ENCODE measurements at places on chromosomes 4 and X.

DNA sequence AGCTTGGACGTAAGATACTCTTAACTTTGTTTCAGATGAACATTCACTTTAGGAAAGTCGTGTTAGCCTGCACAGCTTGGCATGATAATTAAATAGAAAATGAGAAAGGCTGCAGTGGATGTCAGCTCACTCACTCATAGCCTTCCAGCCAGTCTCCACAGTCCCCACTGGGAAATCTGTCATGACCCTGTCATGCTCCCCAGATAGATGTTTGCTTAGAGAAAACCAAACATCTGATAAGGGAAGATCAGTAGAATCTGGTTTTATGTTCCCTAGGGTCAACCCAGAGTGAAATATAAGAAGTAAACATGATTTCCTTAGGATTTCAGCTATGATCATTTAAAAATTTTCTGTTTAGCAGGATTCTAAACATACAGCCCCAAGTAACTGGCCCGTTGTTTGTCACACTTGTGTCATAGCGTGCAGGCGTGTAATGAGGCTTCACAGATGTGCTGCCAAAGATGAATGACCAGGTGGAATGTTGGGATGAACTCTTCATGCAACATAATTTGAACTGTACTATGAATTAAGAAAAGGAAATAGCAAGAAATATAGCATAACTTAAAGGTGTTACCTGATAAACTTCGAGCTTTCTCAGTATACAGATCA lies 180.1 kb downstream of the BANK1 start:
- no peak for DNase-seq

DNA sequence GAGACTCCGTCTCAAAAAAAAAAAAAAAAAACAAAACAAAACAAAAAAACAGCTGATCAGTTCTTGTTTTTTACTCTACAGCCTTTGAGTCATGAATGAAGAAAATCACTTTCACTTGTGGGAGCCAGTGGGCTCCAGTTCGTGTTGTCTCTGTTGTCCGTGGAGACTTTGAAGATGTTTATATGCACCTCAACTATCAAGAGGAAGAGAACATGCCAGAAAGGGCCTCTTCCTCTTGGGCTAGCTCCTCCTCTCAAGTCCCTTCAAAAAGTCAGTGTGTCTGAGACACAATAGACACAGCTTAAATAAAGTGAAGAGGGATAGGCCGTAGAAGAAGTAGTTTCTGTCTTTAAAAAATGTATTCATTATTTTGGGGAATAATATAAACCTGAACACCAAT lies 182.7 kb downstream of the KDR start:
- DNase-seq: peak; percentile 13

- DNase-seq: no peak
These were observed 158.1 kb upstream of the TENM3 start for GRCh38 chr4:182085051-182085480.

DNA sequence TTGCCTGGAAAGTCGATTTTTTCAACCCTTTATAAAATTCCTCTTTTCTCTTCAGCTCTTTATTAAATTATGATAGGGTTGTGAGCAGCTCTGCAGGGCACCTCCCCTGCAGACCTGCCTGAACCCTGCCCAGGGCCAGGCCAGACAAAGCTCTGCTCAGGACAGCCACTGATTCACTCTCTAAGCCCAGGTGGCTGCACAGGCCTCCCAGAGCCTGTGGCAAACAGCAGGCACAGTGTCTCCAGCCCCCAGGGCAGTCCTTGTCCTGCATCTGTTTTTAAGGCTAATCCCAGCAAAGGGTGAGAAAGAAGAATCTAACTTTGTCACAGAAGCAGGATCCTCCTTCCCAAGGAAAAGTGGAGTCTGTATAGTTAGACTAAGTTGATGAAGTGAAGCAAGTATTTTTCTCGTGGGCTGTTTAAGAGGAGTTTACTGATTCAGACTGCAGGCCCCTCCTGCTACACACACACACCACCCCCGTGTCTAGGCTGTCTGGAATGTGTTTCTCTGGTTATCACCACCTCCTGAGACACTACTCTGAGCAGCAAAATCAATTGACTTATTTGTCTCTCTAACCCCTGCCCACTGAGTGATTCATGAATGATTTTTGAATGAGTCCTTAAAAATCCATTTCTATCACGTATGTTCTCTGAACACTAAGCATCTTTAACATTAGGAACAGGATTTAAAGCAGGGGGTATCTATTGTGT lies 101.7 kb downstream of the CHIC2 start:
- no peak for DNase-seq

DNA sequence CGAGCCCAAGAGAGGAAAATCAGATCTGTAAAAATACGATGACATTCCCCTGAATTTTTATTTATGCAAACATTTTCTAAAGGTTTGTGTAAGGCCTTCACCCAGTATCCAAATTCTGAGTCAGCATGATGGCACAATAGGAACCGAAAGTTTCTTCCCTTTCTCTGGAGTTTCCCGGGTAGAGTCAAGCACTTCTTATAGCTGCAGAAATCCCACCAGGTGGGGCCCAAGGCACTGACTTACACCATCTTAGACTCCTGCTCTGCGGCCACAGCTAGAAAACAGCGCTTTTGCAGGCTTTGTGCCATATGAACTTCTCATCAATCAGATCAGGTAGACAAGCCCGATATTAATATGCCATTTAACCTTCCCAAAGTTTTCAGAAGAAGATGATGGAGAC lies 13.4 kb downstream of the LEF1 start:
- no peak for DNase-seq

DNA sequence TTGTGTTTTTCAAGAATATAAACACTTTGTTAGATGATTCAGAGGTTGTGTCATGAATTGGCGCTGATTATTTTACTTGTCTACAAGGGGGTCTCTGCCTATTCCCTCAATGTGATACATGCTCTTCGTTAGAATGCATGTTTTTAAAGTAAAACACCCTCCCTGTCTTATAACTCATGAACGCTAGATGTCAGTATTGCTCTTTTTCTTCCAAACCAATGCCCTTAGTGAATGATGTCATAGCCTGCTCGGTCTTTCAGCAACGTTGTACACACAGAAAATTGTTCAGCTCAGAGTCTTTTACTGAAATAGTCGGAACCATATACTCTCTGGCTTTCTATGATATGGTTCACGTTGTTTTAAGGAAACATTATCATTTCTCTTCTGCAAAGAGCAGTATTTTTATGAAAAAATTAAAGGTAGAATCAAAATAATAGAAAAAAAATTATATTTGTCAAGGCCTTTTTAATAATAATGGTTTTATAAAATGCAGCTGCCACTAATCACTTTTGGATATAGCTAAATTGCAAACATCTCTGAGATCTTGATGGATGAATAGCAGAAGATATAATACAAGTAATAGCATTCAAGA lies 292.9 kb downstream of the TLL1 start:
- no peak for DNase-seq

DNA sequence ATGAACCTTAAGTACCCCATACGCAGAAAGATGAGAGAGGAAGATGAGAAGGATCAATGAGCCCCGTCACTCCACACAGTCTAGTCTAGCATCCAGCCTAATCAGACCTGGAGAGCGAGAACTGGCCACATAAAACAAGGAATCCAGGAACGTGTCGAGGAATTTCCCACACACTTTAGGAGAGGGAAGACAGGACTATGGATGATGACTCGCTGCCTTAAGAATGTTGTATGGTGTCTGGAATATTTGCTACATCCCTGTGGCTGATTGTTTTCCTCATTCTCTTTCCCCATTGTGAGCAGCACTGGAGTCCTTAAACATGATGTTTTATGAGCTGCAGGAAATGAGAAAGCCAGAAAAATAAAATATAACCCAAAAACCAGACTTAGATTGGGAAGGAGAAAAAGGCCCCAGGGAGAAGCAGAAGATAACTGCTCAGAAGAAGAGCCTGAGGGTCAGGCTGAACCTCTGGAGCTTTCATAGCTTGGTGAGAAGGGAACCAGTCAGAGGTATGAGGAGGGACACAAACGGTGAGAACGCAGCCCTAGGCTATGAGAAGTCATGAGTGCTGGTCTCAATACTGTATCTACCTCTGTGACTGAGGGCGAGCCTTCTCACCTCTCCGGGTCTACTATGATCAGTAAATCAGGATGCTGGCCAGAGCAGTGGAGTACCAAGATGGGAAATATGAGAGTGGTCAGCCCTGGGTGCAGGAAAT lies 139.5 kb upstream of the NOCT start:
- no peak for DNase-seq

GRCh38 chr4:78220283-78220682 lies 163.2 kb downstream of the FRAS1 start:
- no peak for DNase-seq

DNA sequence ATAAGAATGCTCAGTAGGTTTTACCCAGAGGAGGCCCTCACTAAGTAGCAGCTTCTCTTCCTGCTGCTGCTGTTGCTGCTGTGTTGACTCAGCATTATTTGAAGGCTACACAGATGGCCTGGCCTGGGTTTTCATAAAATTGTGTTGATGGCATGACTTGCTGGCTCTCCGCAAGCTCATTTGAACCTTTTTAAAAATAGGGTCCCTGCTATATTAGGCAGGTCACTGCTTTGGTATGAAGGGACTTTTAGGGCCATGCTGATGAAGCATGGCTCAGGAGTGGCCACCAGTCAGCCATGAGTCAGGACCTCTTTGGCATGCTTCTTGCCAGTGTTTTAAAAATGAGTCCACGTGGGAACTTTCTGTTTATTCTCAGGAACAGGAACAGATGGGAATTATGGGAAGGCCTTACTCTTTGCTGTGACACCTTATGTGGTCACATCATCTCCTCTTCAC lies 128.7 kb downstream of the MID1IP1 start:
- no peak for DNase-seq

DNA sequence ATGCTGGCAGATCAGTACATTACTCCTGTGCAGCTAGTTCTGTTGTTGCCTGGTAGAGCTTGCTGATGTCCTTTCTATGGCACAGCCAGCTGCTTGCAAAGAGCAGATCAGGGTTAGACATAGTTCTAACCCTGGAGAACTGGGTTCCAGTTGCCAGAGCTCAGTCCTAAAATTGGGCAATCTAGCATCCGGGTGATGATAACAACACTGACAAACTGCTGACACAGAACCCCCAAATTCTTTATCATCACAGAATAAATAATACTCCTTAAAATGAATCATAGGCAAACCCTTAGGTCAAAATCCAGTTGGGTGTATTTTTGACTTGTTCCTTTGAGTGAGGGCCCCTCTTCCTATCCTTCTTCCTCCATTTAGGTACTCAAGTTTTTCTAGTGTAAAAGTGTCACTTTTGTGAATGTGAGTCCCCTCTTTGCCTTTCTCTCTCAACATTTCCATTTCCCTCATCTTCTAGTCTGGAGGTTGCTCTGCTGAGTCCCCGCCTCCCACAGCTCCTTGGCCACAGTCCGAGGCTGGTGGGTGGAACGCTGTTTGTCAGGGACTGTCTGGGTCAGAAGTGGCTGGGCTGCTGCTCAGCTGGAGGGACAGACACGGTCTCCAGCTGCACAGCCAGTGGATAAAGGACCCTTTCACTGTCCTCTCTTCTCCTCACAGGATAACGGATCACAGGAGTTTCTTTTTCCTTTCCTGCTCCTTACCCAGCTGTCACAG lies 93.6 kb upstream of the RASGEF1B start:
- no peak for DNase-seq

DNA sequence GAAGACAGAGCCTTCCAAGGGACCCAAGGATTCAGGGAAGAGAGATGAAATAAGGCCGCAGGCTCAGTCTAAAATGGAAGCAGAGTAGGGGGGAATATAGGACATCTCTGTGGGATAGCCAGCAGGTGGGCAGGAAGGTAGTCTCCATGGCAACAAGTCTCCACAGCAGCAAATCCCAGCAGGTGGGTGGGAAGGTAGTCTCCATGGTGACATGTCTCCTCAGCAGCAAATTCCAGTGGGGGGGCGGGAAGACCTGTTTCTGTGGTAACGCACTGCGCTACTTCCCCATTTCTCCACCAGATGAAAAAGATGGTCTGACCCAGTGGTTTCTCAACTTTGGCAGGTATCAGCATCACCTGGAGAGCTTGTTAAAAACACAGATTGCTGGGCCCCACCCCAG lies 18.3 kb downstream of the NLGN3 start:
- no peak for DNase-seq

GRCh38 chr4:55733932-55734331 lies 85.7 kb upstream of the EXOC1L start:
- DNase-seq: no peak

DNA sequence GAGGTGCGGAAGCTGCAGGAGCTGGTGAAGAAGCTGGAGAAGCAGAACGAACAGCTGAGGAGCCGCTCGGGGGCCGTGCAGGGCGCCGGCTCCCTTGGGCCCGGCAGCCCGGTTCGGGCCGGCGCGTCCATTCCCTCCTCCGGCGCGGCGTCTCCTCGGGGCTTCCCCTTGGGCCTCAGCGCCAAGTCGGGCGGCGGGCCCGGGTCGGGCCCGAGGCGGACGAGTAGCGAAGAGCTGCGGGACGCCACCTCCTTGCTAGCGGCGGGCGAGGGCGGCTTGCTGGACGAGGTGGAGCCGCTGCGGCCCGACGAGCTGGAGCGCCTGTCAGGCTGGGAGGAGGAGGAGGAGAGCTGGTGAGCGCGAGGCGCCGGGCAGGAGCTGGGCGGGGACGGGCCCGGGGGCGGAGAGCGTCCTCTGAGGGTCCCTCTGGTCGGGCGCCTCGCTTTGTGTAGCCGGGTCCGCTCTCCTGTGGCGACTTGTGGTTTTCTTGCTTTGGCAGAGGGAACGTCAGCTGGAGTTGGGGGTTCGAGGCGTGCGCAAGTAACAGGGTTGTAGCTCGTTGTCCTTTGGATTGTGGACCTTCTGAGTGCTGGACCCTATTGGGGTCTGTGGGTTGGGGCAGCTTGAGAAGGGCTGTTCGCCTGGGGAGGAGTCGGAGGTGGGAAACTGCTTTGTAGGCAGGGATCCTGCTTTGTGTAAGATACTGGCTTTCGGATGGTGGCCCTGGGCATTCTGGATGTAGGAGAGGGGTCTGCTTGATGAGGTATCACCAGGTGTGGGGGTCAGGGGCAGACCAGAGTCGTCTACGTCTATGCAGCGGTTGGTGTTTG lies 662 bp downstream of the SLAIN2 start:
- peak; percentile 26 for DNase-seq

DNA sequence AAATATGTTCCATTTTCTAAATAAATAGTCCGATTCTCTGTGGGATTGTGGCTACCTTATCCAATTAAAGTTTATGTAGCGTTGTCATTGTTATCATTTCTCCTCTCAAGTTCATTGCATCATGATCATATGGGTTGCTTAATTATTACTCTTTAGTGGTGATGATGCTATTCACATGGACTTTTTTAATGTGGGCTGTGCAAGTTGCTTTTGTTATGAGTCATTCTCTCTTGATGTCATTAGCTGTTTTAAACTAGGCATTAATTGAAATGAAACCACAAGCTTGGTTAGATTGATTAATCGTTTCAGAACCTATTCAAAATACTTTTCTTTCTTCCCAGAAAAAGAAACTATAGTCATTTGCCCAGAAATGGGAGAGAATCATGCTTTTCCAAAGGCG lies 38.2 kb downstream of the NHS start:
- no peak for DNase-seq

- no peak for DNase-seq
These were observed 5.4 kb upstream of the SORBS2 start for GRCh38 chr4:185817403-185817818.

GRCh38 chr4:140806163-140806562 lies 50.0 kb upstream of the TBC1D9 start:
- DNase-seq: no peak

DNA sequence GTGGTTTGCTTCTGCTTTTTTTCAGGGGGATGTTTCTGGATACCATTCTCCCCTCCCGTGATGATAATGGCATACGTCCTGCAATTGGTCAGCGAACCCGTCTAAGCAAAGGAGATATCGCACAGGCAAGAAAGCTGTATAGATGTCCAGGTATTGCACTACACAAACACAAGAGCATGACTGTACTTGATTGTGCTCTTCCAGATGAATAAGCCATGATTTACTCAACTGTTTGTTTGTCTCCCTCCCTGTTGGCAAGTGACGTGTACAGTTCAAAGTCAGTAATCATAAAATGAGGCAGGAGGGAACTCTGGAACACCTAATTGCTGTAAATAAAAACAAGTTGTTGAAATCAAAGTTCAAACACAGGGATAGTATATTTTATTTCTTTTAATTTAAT lies 141.4 kb downstream of the TLL1 start:
- no peak for DNase-seq

All from activated CD4-positive, alpha-beta T cell treated with anti-CD3 and anti-CD28 coated beads for 1 hour (primary cell).